ENCODE measurements at places on chromosomes 7 and 10. TPM values are rescaled to one million over a fixed set of nuclear protein-coding genes. Genes with fewer than 3 reads are reported as not detected.

CNTNAP2 gene
- not detected for total RNA-seq

CALY gene
- 0.69 TPM for total RNA-seq

HMX2 gene
- not detected for total RNA-seq

ADCK2 gene
- total RNA-seq = 19.8 TPM

FOXI2 gene
- total RNA-seq = not detected

HTRA1 gene
- total RNA-seq = 51.9 TPM

APBB1IP gene
- 6.8 TPM for total RNA-seq

CTTNBP2 gene
- 0.33 TPM for total RNA-seq

SEMA4G gene
- total RNA-seq = 9.3 TPM

PON2 gene
- 385 TPM for total RNA-seq

AKR1C4 gene
- total RNA-seq = 0.24 TPM

RASSF4 gene
- 1.8 TPM for total RNA-seq

SPDYE1 gene
- not detected for total RNA-seq

EPDR1 gene
- total RNA-seq = 66.1 TPM

GBX1 gene
- total RNA-seq = not detected

KEL gene
- not detected for total RNA-seq

SPDYE2B gene
- not detected for total RNA-seq

NME8 gene
- not detected for total RNA-seq

PPIF gene
- total RNA-seq = 126 TPM

SPDYE2 gene
- total RNA-seq = not detected

EIF5AL1 gene
- 2.0 TPM for total RNA-seq

COL17A1 gene
- total RNA-seq = 1.8 TPM

SNCG gene
- 10.0 TPM for total RNA-seq

SMO gene
- total RNA-seq = 13.6 TPM

COL26A1 gene
- total RNA-seq = 0.36 TPM

OR2A1 gene
- total RNA-seq = not detected

HABP2 gene
- 0.07 TPM for total RNA-seq

CNNM1 gene
- 26.2 TPM for total RNA-seq

ZNF467 gene
- 0.97 TPM for total RNA-seq

FAM237B gene
- total RNA-seq = not detected

VGF gene
- 12.8 TPM for total RNA-seq

TDRD1 gene
- total RNA-seq = not detected

ZCWPW1 gene
- 1.1 TPM for total RNA-seq

DLX5 gene
- total RNA-seq = not detected

GARIN1A gene
- total RNA-seq = 0.73 TPM

PPP1R17 gene
- total RNA-seq = not detected

CPVL gene
- total RNA-seq = 0.55 TPM

CFAP69 gene
- total RNA-seq = 3.3 TPM

HKDC1 gene
- 11.6 TPM for total RNA-seq

TMEM184A gene
- total RNA-seq = 6.7 TPM

HMX3 gene
- total RNA-seq = not detected

NPSR1 gene
- not detected for total RNA-seq

SLC18A3 gene
- not detected for total RNA-seq

KNDC1 gene
- 1.4 TPM for total RNA-seq

MACC1 gene
- not detected for total RNA-seq

GJD4 gene
- not detected for total RNA-seq

UCMA gene
- not detected for total RNA-seq

CDNF gene
- 1.3 TPM for total RNA-seq

ADAM22 gene
- 0.29 TPM for total RNA-seq
